ENCODE measurements at places on chromosomes 11 and 22.
A peak's percentile ranks its signal among the peaks of the same experiment; 100 is the strongest.

DNA sequence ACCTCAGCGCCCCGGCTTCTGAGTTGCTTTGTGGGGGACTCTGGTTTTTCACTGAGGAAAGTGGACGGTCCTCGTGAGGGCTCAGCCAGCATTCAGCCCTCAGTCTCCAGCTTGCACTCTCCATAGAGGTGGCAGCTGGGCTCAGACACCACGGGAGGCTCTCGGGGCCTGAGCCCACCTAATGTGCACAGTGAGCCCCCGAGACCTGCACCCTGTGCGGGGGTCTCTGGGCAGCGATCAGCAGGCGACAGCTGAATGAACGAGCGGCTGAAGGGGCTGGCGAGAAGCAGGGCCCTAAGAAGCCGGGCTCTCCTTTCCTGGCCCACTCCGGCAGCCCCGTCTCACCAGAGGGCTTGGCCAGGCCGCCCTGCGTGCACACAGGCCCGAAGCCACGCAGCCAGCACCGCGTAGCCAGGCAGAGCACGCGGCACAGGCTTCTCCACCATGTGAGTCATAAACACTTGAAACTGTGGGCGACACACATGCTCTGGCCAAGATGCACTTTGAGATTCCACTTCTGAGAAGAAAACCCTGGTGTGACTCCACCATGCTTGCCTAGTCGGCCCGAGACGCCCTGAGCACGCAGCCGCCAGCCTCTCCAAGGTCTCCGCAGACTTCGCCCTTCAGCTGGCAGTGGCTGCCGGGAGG lies 28.0 kb downstream of the TOLLIP start:
- no peak for DNase-seq

DNA sequence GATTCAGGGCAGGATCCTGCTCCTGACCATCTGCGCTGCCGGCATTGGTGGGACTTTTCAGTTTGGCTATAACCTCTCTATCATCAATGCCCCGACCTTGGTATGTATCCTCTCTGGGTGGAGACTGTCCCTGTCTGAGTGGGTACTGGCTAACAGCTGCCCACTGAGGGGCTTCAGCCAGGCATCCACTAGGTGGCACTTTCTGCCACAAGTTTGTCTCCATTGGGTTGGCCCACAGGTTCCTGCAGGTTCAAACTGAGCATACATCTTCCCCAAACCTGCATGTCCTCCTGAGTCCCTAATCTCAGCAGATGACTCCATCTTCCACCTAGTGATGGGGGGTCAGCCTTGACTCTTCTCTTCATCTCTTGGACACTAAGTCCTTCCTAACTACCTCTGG lies 4.4 kb downstream of the SLC2A11 start:
- DNase-seq: no peak

DNA sequence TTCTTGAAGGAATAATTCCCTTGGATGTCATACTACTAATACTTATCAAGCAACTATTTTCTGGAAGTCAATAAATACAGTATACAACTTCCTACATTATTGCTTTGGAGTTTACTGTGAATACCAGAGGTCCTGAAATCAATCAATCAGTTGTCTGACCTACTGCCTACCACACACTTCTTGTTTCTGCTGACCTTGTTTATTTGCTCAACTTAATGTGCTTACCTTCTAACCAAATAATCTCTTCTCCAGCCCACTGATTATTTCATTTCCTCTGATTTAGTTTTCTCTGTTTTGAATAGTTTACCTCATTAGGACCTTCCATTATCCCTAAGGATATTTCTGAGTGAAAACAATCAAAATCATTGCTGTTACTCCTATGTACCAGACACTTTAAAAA lies 523.6 kb upstream of the ARHGAP42 start:
- no peak for DNase-seq

GRCh38 chr11:117767071-117767470 lies 29.9 kb downstream of the DSCAML1 start:
- DNase-seq: no peak

- DNase-seq: no peak
These were observed 9.1 kb upstream of the MN1 start for GRCh38 chr22:27810609-27811151.

DNA sequence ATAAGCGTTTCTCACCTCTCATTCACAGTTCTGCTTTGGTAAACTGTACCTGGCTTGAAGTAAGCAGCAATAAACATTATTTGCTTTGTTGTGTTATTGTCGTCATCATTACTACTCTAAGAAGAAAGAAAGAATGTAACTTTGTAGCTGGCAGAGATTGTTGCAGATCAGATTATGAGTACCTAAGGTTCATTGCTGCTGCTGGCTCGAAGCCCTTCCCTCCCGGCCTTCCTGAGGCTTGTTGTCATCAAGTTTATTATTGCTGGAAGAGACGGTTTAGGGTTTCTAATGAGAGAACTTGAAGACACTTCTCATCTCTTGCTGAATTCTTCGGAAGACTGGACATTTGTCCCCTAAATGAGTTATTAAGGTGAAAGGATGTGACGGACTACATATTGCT lies 101.3 kb downstream of the GRAMD1B start:
- no peak for DNase-seq

DNA sequence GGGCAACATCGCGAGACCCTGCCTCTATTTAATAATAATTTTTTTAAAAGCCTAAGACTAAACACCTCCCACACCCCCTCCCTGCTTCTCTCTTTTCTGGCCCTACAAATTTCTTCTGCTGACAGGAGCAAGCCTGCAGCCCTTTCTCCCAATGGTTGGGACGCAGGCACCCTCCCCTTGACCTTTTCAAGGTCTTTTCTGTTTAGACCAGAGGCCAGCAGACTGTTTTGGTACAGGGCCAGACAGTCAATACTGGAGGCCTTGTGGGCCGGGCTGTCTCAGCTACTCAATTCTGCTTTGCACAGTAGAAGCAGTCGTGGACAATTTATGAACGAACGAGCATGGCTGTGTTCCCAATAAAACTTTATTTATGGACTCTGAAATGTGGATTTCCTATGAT lies 92.3 kb downstream of the SCN3B start:
- DNase-seq: no peak

DNA sequence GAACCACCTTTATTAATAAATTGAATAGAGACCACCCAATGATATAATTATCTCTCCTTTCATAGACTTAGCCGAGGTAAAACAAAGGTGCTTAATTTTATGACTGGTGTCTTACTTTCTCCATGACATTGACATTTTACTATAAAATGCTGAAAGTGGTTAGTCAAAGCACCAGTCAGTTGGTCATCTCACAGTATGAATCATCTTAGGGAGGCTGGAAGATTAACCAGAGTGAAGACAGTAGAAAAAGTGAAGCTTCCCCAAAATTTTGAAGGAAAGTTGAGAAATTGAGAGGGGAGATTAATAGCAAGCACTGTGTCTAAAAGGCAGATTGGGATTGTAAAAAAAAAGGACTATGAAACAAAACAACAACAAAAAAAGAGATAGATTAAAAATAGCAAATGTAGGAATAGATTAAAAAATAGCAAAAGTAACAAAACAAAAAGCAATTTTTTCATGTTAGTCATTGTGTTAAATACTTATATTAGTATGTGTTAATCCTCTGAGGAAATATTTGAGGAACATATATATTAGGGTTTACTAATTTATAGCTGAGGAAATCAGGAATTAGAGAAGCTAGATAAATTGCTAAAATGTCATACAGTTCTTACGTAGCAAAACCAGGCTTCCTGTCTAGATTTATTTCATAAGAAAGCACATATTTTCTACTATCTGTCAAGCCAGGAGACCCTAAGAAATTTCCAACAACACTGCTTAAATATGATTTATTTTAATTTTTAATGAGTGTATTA lies 557.3 kb upstream of the ANO5 start:
- no peak for DNase-seq

DNA sequence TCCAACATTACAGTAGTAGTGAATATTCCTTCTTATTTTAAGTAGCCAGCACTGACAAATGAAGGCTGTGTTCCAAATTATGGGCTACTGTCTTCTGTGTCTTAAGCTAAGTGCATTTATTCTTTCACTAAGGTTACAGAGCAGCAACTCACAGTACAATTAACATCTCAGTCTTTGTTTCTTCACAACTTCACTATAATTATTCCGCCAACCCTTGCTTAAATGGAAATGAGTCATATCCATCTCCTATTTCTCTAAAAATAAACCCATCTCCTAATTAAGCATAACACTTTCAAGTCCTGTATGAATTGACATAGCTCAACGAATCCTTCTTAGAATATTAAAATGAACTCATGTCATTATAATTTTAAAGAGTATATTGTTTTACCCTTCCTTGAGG lies 6.7 kb downstream of the ETS1 start:
- no peak for DNase-seq

GRCh38 chr11:67644472-67645418 lies 5.2 kb upstream of the TBX10 start:
- DNase-seq: no peak

- no peak for DNase-seq
These were observed 22.6 kb downstream of the ACO2 start for GRCh38 chr22:41491374-41492100.

- no peak for DNase-seq
These were observed 51.8 kb upstream of the SLC36A4 start for GRCh38 chr11:93249459-93250220.

DNA sequence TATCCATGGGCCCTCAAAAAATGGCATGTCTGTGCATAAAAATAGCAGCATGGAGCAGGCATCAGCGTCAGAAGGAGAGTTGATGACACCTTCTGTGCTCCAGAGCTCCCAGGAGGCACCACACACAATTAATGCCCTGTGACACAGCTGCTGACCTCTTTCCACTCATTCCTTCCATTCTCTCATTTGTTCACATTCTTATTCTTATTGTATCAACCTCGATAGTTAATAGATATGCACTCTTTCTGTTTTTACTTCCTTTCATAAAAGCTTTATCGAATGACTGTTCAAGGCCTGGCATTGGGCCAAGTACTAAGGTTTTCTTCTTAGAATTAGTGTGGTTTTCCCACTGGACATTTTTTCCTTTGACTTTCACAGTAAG lies 266.0 kb upstream of the MTNR1B start:
- no peak for DNase-seq

DNA sequence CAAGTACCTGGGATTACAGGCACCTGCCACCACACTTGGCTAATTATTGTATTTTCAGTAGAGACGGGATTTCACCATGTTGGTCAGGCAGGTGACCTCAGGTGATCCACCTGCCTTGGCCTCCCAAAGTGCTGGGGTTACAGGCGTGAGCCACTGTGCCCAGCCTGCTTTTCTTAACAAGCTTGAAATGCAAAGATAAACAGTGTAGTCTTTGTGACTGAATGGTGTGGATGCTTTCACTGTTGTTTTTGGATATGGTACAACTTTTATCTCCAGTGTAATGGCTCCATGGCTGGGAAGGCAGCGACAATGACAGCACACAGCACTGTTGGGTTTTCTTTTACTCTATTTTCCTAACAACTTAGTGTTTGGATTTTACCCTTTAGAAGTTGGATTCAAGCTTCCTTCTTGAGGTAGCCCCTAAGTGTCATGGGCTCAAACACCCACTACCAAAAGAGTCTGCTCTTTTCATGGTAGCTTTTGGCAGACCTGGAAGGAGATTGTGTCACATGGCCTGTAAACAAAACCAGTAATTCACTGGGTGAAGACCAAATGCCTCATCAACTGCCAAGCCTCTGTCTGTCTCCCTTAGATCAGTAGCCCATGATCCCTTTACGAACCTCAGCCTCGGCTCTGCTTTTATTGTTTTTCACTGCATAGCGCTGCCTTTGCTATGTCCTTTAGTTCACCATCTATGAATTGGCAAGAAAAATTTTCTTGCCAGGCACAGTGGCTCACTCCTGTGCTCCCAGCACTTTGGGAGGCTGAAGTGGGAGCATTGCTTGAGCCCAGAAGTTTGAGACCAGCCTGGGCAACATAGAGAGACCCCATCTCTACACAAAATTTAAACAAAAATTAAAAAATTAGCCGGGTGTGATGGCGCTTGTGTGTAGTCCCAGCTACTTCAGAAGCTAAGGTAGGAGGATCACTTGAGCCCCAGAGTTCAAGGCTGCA lies 6.4 kb downstream of the VPS51 start:
- peak; percentile 50 for DNase-seq

DNA sequence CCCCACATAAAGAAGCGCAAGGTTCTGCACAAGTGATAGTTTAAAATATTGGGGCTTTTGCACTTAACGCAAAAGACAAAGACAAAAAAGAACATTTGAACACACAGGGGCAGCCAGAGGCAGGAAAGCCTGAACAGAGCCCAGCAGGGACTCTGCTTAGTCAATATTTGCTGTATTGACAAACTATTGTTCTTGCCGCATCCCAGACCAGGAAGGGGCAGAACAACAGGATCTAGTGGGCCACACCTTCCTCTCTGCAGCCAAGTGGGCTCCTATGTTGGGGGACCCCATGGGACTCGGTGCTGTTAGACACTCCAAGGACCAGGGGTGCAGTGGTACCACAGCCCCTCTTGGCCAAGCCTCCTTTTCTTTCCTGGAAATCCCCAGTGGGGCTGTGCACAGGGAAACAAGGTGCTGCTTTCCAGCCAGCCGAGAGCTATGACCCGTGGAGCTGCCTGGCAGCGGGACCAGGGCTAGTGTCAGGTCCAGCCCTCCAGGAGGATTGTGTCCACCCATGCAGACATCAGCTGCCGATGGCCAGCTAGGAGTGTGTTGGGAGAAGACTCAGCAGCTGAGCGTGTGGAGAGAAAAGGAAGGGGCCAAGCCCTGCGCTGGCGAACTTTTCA lies 43.3 kb upstream of the ANO1 start:
- DNase-seq: no peak

- no peak for DNase-seq
These were observed 49.8 kb downstream of the MICAL2 start for GRCh38 chr11:12160231-12160630.

- no peak for DNase-seq
These were observed 713.4 kb downstream of the OPCML start for GRCh38 chr11:132818951-132819350.

GRCh38 chr11:91902312-91902711 lies 322.3 kb upstream of the FAT3 start:
- no peak for DNase-seq

DNA sequence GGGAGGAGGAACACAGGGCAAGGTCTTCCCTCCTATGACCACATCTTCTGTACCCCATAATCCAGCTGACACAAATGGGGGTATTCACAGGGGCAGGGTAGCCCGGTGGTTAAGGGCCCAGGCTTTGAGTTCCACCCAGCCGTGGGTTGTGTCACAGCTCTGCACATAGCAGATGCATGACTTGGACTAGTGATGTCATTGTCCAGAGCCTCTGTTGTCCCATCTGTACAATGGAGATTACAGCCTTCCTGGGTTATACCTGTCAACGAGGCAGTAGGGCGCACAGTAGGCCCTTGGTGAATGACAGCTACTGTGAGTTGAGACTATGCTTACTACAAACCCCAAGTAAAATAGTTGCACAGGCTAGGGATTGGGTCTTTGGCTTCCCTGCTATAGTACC lies 99.3 kb upstream of the CRYBB3 start:
- no peak for DNase-seq

- no peak for DNase-seq
These were observed 6.6 kb upstream of the KCTD17 start for GRCh38 chr22:37044634-37045625.

DNA sequence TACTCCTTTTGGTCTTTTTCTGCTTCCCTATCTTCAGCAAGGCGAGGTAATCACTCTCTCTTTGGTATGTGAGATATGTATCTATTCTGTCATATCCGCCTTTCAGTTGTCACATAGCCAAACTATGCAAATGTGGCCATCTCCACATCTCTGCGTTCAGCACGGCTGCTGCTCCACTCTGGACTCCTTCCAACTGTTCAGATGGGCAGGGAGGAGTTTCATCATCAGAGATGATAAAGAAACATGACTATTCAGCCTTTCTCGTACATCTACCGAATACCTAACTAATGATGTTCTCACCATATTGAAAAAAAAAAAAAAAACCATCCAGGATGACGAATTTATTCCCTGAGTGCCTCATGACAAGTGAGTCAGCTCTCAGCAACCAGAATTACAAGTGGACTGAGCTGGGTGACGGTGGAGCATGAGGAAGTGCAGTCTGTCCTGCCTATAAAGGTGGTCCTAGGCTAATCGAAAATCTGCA lies 899.6 kb downstream of the OPCML start:
- no peak for DNase-seq
